ENCODE measurements at places on chromosomes 11 and 22. TPM values are rescaled to one million over a fixed set of nuclear protein-coding genes. Genes with fewer than 3 reads are reported as not detected.

Gene BIK
- total RNA-seq, result not detected

Gene GGTLC3
- not detected for total RNA-seq

Gene LINC01488
- total RNA-seq, result 0.08 TPM

Gene OR4C15
- total RNA-seq, result not detected

Gene LRRC10B
- not detected for total RNA-seq

Gene OR51E2
- under 0.01 TPM for total RNA-seq

Gene TMEM191C
- 0.82 TPM for total RNA-seq

Gene SERPINH1
- total RNA-seq, result 2,461 TPM

Gene GRM5
- total RNA-seq, result under 0.01 TPM

Gene TBX1
- total RNA-seq, result not detected

Gene COX8A
- total RNA-seq, result 548 TPM

Gene CARD18
- total RNA-seq, result not detected

Gene TEX12
- total RNA-seq, result 0.15 TPM
